Gastroesophageal sphincter (tissue), 4 donors: ENCODE measurements at places on chromosomes 7 and 10.

DNA sequence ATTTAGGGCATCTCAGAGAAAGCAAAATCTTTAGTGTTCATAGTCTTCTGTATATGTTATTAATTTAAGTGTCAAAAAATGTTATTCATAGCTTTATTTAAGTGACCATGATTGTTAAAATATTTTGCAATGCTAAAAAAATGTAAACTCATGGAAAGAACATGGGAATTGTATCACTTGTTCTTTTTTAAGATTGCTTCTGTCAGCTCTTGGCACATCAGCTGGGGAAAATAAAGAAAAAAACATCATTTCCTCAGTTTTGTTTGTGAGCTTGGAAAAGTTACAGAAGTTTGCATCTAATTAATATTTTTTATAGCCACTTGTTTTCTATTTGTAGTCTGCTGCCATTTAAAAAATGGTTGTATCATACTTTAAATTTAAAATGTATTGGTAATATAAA is 285.9 kb upstream of the CSTF2T start:
- no peak for ATAC-seq

DNA sequence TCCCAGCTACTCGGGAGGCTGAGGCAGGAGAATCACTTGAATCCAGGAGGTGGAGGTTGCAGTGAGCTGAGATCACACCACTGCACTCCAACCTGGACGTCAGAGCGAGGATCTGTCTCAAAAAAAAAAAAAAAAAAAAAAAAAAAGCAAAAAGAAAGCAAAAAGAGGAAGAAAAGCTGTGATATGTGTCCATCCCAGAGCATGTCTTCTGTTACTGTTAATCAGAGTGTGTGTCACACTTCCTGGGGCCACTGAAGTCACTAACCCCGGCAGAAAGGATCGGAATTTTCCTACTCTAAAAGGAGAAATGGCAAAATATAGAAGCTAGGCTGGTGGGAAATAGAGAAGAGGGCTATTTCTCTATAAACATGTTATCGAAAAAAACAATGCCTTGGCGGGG is 11.9 kb downstream of the PIK3AP1 start:
- no peak for ATAC-seq

DNA sequence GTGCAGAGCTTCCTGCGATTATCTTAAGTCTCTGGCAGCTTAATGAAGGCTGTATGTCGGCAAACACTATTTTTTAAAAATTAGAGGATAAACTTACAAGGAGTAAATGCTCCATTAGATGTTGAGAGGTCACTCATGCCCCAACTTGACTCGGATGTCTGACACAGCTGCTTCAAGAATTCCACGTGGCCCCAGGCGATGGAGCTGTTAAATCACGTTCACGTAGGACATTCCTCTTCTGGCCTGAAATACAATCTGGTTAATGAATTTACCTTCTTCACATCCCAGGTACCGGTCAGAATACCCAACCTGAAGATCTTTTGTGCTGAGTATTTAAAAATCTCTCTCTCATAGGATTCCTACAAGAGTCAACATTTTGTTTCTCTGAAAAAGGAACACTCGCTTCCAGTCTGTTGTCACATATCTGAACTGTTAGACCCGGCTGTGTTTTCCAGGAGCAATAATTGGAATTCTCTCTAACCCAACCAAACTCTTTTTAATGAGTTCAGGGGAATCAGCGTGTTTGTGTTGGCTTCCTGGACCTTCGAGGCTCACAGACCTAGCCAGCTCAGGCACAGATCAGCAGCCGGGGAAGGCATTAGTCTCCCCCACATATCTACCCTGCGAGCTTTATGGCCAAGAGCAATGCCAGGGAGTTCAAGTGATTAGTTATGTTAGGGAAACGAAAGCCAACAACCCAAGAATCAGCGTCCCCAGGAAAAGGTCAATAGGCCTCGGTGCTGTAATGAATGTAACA is 284.9 kb downstream of the FGFR2 start:
- ATAC-seq = no peak

- ATAC-seq = no peak
Observed at GRCh38 chr7:128066858-128067257, 35.6 kb upstream of the LRRC4 start.

GRCh38 chr7:68393051-68393450 is 1205.2 kb upstream of the AUTS2 start:
- ATAC-seq = no peak

DNA sequence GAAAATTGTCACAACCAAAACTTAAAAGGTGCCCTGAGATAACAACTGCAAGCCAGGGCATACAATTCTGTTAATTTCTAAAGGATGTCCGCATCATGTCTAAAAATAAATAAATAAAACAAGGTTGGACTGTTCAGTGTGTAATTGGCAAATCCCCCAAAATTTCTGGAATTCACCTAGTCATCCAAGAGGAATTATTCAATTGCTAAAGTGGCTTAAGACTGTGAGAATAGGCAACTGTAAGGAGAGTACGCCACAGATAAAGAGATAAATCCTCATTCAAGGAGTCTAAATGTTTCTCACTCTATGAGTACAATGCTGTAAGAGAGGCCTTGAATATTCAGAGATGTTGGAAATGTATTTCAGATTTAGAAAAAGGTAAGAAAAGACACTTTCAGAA is 37.2 kb downstream of the PIK3AP1 start:
- ATAC-seq = no peak

DNA sequence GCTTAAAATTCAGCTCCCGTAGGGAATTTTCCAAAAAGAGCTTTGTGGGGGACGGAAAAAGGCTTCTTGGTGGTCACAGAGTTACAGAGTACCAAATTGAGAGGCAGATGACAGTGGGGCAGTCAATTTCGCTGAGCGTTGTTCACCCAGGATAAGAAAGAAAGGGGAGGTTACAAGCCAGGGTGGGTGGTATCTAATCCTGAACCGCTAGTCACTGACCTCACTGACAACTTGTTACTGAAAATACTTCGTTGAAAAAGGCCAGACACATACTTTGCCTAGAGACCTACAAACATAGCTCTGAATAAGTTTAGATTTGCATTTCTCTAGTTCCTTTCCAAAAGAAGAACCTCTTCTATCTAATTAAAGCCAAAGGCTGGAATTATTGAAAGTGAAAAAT is at the start of gene CTNNA3:
Gene CTNNA3 (minus strand): TSS at position 167 of the 400 bp plus-strand sequence.
- ATAC-seq = no peak

- ATAC-seq = no peak
Observed at GRCh38 chr10:72695496-72695895, 3.6 kb downstream of the MCU start.
